Stimulated activated CD4-positive, alpha-beta T cell treated with anti-CD3 and anti-CD28 coated beads, TNF-alpha, amount 100 ng/mL, for 1 hour (primary cell): ENCODE measurements at places on chromosomes 2 and 18.
A peak's percentile ranks its signal among the peaks of the same experiment; 100 is the strongest.

DNA sequence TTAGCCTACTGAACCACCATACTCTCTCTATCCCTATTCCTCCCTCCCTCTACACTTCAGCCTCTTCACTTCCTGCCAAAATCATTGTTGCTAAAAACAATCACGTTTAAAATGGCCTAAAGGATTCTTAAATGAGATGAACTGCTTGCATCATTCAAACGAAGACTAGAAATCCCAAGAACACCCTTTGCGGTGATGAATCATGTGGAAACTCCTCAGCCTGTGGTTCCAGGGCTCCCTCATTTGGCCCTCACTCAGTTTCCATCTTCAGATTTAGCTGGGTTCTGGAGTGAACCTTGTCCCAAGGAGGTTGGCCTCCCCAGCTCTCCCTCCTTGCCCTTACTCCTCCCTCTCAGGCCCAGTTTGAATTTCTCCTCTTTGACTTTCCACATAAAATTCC, 125.6 kb upstream of the CDC42EP3 start:
- DNase-seq, result no peak

GRCh38 chr2:37337620-37338280, 6.7 kb upstream of the QPCT start:
- DNase-seq, result no peak

GRCh38 chr2:150860301-150860700, 372.8 kb upstream of the RND3 start:
- DNase-seq, result no peak

DNA sequence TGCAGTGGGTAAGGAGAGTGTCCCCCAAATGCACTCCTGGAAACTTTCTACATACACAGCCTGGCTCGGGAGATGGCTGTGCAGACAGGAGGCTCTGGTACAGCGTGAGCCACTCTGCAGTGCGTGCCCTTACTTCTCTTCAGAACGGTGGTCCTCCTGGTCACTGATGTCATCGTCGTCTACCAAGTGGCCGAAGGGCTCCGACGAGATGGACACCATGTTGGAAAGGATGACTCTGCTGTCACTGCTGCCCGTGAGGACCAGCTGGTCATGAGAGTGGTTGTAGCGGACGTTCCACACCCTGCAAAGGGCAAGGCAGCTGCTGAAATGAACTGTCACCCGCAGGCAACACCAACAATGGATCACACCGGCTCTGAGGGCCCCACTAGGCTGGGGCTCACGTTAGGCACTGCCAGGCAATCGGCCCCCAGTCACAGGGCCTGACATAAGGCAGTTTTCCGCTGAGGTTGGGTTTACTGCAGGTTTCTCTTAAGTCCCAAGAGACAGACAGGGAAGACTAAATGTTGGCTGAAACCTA, 185.3 kb downstream of the EIPR1 start:
- no peak for DNase-seq

DNA sequence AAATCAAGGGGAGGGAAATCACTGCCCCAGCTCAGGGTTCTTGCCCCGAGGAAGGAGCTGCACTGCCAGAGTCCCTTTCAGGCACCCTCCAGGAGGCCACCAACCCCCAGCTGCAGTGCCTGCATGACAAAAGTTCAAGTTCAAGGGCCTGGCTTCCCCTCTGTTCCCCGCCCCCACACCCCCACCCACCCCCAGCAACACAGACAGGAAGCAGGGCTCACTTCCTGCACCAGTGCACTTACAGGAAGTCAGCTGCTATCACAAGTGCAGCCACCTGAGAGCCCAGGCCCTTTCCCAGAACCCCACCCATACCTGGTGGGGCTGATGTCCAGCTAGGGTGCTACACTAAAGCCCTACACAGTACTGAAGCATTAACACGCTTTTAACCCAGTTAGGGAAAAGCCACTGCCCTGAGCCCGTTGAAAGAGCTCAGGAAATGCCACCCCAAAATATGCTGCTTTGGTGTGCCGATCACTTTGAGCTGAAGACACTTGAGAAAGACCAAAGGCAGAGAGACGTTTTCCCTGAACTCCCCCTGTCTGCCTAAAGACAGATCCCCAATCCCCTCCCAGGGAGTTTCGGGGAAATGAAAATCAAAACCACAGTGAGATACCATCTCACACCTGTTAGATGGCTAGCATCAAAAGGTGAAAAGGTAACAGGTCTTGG, 109.9 kb upstream of the CAB39 start:
- DNase-seq, result peak; percentile 18

GRCh38 chr2:128357506-128358370, 39.1 kb upstream of the HS6ST1 start:
- no peak for DNase-seq

GRCh38 chr2:164535280-164536025, 85.8 kb downstream of the GRB14 start:
- no peak for DNase-seq

- DNase-seq, result no peak
Measured at GRCh38 chr18:38450876-38451275, 885.3 kb upstream of the CELF4 start.

- DNase-seq, result no peak
Measured at GRCh38 chr2:11023326-11024258, 111.9 kb downstream of the KCNF1 start.

- DNase-seq, result no peak
Measured at GRCh38 chr2:119231975-119232665, 8.5 kb downstream of the STEAP3 start.

DNA sequence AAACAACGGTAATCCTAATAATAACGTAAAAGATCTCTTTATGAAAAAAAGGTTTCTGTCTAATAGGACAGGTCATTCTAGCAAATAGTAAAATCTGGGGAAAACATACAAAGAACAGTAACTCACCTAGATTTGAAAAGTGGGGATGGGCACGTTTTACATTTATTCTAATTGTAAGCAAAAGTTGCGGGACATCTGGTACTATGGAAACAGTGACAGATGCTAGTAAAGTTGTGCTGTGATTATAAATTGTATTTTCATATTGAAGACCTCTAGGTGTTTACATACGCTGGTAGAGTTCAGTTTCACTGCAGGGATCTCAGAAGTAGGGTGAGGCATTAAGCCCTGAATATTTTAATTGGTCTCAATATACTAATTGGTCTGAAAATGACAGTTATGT, 422.5 kb downstream of the DPP10 start:
- DNase-seq, result no peak

GRCh38 chr2:207619764-207620203, 5.4 kb downstream of the METTL21A start:
- no peak for DNase-seq

DNA sequence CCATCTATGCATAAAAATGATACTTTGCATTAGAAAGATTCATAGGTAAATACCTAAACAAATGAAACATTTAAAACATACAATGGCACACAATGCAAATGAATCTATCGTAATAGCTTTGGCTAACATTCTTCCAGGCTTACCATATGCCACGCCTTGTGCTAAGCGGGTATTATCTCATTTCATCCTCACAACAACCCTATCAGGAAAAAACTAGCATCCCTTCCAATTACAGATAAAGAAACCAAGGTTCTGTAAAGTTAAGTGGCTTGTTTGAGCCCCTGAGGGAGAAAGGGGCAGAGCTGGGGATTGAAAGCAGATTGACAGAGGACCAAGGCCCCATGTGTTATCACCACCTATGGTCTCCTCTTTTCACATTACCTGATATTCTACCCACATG, 145.4 kb upstream of the ETAA1 start:
- DNase-seq, result no peak

DNA sequence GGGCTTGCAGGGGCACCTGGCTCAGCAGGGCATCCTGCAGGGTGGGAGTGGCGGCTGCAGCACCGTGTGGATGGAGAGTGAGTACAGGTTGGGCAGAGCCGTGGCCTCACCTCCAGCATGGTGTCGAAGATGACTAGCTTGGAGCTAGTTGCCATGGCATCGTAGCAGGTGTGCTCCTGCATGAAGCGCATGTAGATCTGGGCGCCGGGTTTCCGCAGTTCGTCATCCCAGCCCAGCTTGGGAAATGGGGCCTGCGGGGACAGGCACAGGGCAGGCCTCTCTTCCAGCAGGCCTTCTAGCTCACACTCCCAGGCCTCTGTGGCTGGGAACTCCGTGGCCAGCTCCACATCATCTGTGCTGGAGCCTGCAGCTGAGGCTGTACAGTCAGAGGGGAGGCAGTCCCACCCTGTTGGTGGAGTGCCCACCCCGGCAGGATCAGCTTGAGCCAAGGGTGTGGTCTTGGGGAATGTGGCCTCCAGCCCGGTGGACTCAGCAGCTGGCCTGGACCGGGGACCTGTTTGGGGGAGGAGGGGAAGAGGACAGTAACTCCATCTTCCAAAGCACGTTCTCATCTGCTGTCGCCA, 1.6 kb downstream of the PRKAG3 start:
- DNase-seq, result no peak

DNA sequence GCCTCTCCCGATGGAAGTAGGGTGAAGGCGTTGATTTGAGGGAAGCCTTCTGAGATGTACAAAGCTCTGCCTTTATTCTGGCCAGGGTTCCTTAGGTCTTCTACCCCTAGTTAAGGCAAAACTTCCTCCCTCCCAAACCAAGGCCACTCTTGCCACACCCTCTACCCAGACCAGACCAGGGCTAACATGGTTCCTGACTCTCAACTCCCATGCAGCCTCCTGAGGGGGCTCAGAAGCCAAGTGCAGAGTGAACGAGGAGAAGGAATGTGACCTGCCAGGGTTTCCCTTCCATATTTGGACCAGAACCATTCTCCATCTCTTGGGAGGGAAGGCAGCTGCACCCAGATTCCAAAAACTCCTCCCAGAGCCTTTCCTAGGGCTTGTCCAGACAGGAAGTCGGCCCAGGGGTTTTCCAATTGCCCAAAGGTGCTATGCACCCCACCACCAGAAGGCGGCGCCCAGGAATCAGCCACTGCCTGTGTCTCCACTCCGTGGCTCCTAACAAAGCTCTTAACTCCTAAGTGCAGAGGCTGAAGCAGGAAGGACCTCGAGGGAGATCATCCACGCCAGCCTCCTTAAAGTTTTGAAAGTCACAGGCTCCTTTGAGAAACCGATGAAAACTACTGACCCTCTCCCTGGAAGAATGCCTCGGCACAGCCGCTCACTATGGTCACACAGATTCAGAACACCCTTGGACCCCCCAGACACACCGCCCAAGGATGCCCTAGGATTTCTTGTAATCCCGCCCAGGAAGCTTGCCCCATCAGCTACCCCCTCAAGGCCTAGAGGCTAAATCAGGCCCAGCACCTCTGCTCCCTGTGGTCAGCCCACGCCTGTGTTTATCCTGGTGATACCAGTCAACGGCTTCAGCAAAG, 157.8 kb downstream of the SMAD2 start:
- DNase-seq, result no peak

DNA sequence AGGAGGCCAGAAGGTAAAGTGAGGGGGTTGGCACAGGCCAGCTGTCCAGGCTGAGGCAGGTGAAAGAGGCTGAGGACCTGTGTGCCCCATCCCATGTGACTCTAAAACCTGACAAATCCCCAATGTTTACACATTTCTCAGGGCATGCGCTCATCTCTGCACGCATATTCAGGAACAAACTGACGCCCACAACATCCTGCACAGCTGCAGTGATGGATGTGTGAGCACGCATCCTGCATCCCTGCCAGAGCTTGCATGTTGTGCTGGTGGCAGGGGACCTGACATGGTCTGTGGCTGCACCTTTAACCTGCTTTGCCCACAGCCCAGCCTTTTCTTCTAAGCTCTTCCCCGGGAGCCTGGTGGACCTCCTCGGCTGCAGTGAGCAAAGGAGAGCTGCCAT, 83.1 kb downstream of the FBXO15 start:
- DNase-seq, result peak; percentile 10

- no peak for DNase-seq
Measured at GRCh38 chr18:39942702-39943101, 2012.3 kb upstream of the PIK3C3 start.

- no peak for DNase-seq
Measured at GRCh38 chr2:17643031-17643615, 102.6 kb downstream of the VSNL1 start.

GRCh38 chr2:33788044-33788443, 188.9 kb upstream of the FAM98A start:
- DNase-seq, result no peak

DNA sequence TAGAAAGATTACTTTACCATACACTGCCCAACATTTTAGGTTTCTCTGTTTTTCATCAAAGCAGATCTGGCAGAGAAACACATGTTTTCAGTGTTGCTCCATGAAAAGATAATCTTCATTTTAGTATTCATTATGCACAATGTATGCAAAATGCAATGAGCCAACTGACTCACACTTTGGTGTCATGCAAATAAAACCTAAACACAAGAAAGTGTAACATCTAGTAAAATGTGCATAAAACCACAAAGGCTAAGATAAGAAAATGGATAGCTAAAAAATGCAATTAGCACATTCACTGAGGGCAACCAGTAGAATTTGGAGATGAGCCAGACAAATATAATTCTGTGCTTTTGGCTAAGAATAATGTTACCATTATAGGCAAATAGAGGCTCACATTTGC, 203.5 kb upstream of the UBE2E3 start:
- DNase-seq, result no peak

GRCh38 chr2:191580581-191580980, 97.4 kb upstream of the NABP1 start:
- DNase-seq, result no peak

GRCh38 chr18:79634186-79634585, 45.4 kb upstream of the CTDP1 start:
- no peak for DNase-seq

DNA sequence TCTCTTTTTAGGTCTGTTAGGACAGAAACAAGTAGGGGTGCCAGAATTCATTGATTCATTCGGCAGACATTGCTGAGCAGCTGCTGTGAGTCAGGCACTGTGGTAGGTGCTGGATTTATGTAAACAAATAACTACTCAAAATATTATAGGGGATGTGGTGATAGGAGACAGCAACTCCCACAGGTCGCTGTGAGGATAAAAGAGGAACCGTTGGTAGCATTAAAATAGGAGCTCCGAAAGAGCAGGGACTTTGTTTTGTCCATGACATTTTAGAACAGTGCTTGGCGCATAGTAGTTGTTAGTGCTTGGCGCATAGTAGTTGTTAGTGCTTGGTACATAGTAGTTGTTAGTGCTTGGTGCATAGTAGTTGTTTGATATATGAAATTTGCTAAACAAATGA, 29.2 kb downstream of the ATP6V1C2 start:
- no peak for DNase-seq

DNA sequence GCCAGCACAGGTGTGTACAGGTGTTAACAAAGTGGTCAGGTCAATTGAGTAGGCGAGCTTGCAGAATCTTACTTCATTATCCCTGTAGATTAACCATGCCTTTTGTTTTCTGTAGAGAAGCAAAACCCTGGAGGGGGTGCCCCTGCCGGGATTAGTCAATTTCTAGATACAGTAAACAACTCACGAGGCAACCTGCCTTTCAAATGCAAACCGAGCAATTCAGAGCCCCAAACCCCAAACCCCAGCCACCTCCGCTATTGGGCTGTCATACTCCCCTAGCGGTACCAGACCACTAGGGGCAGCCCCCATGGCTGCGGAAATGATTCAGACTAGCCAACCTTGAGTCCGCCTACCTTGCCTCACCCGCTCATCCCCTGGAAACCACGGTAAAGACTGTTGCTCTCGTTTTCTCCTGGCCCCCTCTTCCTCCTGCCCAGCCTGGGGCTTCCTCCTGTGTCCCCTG, 61.4 kb upstream of the KIF5C start:
- DNase-seq, result peak; percentile 31

GRCh38 chr2:65130664-65131175, 814 bp upstream of the RAB1A start:
- DNase-seq, result no peak

- DNase-seq, result no peak
Measured at GRCh38 chr2:180184506-180184905, 177.4 kb upstream of the CWC22 start.
